ENCODE measurements at places on chromosomes 4 and X.

DNA sequence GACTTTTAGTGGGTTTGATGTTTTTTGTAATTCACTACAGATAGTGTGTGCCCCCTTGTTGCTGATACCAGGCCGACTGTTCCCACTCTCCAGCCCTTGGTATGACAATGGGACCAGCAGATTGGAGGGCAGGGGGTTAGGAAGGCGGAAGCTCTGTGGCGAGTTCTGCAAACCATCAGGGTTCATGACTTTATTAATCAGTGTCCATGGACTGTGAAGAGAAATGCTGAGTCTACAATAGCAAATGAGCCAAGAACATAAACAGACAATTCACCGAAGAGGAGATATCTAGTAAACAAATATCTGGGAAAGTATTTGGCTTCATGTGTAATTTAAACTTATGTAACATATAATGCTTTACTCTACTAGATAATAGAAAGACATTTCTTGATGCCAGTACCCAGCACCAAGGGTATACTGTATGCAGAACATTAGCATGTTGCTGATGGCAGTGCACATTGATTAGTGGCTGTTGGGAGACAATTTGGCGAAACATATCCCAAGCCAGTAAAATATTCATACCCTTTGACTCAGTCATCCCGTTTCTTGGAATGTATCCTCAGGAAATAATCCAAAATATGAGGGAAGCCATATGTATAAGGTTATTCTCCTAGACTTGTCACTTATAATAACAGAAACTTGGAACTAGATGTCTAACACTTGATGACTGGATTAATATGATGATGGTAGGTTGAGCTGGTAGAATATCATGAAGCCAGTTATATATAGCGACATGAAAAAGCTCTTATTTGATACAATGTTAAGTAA is 169.4 kb downstream of the PTTG2 start:
- DNase-seq, result no peak

DNA sequence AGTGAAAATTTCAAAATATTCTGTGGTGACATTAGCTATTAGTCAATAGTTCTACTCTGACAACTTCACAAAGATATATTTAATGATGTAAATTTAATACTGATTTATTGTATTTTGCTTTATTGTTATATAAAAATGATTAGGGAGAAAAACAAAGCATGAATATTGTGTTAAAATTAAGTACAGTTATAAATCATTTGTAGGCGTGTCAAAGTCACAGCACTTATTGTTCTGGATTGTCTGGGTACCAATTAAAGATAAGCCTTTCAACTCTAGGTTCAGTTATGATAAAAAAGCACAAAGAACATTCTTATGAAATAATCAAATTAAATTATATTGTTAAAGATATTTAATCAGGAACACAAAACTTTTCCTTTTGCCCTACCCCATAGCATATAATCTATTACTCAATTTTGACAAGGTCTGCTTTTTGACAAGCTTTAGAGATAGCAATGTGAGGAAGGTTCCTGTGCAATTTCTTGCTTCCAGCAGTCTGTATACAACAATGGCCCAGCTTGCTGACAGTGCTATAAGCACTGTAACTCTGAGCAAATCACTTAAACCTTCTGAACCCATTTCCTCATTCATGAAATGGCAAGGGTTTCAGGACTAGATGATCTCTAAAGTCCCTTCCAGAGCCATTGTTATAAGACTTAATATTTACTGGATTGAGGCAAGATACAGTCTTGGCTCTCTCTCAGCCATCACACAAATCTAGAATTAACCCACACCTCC is 910.3 kb upstream of the LCORL start:
- DNase-seq, result no peak

GRCh38 chr4:169664615-169665014 is 44.2 kb downstream of the CLCN3 start:
- DNase-seq, result no peak

GRCh38 chr4:80926446-80926845 is 104.1 kb upstream of the BMP3 start:
- no peak for DNase-seq

DNA sequence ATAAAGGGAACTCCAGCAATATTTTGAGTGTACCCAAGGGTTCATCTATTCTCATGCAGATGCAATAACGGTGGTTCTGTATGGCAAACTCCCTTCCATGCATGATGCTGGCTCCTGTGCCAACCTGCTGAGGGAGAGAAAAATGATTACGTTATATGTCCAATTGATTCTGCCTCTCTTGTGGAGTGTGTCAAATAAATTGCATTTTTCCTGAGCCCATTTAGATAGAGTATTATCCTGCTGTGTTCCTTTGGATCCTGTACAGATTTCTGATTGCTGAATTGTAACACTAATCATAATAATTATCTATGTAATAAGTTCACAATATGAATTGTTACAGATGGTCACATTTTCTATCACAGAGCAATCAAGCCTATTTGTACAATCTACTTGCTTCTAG is 821.7 kb downstream of the C4orf33 start:
- no peak for DNase-seq

GRCh38 chr4:9762823-9763475 is 18.5 kb upstream of the DRD5 start:
- DNase-seq, result peak; percentile 45

DNA sequence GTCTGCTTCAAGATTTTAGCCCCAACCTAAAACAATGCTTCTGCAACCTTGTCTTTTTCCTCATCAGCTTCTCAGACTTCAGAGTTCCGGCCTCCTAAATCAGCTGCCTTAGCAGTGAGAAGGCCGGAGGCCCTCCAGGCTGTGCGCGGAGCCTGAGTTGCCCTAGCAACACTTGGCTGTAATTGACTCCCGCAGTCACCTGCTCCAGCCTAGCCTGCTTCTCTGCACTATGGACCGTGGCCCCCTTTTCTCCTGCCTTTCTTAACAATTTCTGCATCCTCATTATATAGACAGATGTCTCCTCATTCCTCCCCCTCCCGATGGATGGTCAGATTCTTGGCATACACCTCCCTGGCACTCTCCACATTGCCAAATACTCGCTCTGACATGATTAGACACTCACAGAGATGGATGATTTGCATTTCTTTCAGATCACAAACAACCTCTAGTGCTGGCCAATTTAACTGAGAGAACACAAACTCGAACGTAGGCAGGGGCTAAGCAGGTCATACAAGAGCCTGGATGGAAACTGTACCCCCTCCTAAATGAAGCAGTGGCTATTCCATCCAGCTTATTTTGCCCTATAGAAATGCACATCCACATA is 9.5 kb upstream of the HUWE1 start:
- DNase-seq, result no peak

DNA sequence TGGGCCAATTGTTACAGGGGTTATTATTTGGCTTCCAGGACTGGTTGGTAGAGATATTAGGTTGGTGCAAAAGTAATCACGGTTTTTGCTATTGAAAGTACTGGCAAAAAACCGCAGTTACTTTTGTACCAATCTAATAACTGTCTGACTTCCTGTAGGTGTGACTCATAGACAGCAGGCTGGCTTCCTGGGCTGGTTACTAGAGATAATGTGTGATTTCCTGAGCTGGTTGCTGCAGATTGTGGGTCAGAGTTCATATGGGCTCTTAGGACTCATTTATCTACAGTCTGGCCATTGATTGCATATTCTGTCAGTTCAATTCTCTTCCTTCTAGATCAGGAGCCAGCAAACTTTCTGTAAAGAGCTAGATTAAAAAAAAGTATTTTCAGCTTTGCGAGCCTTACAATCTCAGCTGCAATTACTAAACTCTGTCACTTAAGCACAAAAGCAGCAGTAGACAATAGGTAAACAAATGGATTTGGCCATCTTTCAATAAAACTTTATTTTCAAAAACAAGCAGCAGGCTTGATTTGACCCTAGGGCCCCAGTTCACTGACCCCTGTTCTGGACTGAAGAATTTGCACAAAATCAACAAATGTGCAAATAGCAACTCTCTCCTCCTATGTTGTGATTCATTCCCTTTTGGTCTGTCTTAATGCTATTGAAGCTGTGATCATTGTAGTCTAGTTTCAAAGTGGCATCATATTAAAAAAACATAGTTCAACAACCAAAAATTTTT is 50.8 kb upstream of the BOD1L1 start:
- DNase-seq, result no peak

- DNase-seq, result no peak
Measured at GRCh38 chr4:116413222-116413621, 672.2 kb downstream of the TRAM1L1 start.

DNA sequence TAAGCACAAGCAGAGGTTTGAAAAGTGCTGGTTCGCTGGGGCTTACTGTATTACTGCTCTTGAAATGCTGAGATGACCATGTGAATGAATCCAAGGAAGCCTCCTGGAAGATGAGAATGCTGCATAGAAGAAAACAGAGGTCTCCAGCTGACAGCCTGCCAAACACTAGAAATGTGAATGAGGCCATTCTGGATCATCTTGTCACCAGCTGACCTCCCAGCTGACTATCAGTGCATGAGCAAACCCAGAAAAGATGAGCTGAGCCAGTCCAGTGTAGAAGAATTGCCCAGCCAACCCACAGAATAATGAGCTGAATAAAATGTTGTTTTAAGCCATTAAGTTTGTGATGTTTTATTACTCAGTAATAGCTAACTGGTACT is 49.1 kb upstream of the DYNLT3 start:
- DNase-seq, result no peak

DNA sequence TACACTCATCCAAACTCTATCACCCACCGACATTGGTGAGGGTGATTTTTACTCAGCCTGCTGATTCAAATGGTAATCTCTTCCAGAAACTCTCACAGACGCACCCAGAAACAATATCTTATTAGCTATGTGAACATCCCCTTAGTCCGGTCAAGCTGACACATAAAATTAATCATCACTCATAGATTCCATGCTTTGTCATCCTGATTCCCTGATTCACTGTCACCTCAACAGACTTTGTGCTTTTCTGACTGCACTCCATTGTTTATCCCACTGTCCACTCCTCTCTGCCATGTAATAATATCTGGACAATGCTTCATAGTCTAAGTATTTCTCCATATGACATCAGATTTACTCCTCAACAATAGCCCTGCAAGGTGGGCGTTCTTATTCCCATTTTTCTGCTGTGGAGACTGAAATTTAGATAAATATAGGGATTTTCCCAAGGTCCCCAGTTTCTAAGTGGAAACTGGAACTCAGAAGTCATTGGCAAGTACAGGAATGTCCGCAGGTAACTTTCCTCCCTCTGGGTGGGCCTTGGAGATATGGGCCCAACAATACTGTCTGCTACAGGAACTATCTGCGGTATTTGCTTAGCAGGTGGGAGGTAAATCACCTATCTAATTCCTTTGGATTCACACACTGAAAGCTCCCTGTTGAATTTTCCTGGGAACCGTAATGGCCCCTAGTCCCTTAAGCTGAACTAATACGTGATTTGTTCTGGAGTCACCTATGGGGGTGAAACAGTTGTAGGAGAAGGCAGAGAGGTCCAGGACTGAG is 228.6 kb upstream of the BCOR start:
- DNase-seq, result no peak

DNA sequence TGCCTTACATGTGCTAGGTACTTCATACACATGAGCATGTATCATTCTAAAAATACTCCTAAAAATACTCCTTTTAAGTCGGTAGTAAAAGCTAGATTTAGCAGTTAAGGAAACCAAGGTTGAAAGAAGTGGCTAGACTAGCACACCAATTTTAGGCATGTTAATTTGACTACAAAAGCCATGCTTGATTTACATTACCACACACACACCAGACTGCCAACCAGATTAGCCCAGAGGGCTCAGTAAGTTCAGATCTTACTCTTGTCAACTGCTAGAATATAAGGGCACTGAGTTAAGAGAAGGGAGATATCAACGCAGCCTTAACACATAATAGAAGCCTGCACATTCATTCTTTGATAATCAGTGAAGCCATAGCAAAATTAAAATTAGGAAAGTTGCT is 117.9 kb downstream of the MID1IP1 start:
- no peak for DNase-seq

DNA sequence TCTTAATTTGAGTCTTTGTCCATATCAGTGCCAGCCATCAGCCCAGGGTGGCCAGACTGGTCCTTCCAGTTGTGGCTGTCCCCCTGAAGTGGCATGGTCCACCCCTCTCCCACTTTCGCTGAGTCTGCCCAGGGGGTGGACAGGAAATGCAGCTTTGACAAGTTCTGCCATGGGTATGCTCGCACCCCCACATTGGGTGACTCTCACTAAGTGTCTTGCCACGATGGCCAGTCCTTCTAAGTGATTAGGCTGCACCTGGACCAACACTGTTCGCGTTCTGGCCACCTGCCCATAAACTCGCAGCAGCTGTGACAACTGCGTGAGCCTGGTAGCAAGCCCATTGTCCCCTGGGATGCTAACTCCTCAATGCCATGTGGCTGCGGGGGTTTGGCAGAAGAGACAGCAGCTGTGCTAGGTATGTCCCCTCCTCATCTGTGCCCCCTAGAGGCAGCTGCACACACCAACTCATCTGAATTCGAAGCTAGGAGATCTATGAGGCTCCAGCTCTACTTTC is 10.0 kb upstream of the LNX1 start:
- DNase-seq, result no peak

DNA sequence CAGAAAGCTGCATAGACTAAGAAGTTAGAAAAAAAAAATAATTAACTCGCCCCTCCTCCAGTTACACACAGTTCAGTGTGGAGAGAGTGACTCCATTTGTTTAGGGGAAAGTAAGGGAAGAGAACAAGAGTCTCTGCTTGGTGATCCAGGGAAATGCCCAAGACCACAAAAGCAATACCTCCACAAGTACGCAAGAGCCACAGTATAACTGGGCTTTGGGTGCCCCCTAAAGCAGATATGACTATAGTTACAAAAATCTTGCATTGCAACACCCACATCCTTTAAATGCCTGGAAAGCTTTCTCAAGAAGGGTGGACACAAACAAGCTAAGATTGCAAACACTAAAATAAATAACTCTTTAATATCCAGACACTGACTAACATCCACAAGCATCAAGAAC is 164.2 kb upstream of the NRK start:
- DNase-seq, result no peak

- no peak for DNase-seq
Measured at GRCh38 chr4:72582853-72583252, 13.8 kb upstream of the ADAMTS3 start.

- DNase-seq, result no peak
Measured at GRCh38 chr4:21949073-21949457, 493 bp upstream of the KCNIP4 start.

GRCh38 chr4:124459941-124460310 is 252.6 kb downstream of the ANKRD50 start:
- DNase-seq, result no peak

GRCh38 chrX:27968878-27969277 is 12.4 kb downstream of the DCAF8L1 start:
- DNase-seq, result no peak

DNA sequence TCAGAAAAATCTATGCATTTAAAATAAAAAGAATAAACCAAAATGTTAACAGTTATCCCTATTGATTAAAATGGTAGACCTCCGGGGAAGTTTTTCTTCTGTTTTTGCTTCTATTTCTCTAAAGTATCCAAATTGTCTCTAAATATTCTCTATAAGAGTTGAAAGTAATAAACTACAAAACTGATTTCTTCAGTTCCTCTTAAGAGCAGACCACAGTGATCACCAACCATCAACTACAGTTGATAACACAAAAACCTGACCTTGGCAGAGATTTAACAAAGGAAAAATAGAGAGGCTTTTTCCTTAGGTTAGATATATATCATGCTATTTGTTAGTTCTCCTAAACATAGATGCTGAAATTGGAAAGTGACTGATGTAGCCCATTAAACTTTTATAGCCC is 27.3 kb downstream of the DDX60 start:
- DNase-seq, result no peak

- DNase-seq, result peak; percentile 49
Measured at GRCh38 chrX:17390419-17390850, 15.4 kb downstream of the NHS start.

GRCh38 chr4:19694812-19695211 is 556.9 kb upstream of the SLIT2 start:
- DNase-seq, result no peak

- DNase-seq, result no peak
Measured at GRCh38 chr4:154559141-154559493, 3.7 kb upstream of the FGB start.

Measured in AG09319 (cell line).